SW 1271 (cell line): ENCODE measurements at places on chromosomes 1 and 21.
A peak's percentile ranks its signal among the peaks of the same experiment; 100 is the strongest.

DNA sequence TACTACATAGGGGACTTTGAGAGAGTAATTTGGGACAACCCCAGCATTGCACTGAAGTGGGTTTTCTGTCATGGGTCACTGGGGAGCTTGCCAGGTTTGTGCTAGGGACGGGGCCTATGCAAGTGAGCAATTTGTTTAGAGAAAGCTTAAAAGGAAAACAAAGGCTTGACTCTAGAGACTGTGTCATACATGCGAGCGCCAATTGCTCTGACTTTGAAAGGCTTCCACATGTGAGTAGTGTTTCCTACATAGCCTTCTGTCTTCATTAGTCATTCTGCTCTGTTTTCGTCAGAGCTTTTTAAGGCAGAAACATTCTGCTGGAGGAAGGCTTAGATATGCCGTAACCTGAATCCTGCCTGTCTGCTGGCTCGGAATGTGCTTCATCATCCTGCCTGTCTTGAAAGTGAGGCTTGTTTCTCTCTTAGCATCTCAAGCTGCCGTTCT, 28.4 kb downstream of the TRIM45 start:
- DNase-seq, result peak; percentile 12

DNA sequence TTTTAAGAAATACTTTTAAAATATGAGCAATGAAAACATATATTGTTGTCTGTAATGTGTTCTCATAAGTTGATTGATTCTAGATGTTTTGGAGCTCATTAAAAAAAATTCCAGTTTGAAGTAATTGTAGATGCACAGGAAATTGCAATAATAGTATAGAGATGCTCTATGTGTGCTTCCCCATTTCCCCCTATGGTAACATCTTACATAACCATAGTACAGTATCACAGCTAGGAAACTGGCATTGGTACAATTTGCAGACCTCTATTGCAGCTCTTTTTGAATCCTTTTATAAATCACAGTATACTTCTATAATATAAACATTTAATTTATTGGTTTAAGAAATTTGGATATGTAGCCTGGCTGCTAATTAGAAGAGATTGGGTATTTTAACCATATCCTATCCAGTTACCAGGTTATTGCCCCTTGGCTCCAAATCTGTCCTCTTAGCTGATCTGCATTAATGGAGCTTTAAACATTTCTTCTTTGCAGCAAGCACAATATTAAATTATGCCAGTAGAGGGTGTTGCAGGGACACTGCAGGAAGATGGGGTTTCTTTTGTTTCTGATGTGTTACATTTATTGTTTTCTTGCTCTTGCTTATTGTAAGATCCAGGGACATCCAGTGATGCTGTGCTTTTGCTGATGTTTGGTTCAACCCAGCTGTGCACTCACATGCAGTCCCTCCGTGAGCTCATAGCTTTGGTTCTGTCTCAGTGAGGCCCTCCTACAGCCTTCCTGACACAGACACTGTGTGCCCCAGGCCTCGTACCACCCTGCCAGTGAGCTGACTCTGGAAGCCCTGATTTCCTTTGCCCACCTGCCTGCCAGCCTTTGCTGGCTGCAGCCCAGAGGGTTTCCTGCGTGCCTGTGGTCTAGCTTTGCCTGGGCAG, 103.3 kb downstream of the RABGAP1L start:
- no peak for DNase-seq

DNA sequence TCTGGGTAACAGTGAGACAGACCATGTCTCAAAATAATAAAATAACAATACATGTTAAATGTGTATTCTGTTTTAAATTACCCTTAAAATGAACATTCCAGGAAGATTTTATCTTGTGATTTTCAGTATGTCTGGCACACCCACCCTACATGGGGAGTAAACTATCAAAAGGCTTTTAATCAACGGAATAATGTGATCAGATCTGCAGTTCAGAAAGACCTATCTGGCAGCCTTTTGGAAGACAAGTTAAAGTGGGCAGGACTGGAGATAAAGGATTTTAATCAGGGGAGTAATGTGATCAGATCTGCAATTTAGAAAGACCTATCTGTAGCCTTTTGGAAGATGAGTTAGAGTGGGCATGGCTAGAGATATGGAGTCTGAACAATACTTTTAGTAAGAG, 10.1 kb downstream of the MED8 start:
- no peak for DNase-seq

GRCh38 chr1:170267317-170267716, 121.6 kb downstream of the NTMT2 start:
- no peak for DNase-seq

DNA sequence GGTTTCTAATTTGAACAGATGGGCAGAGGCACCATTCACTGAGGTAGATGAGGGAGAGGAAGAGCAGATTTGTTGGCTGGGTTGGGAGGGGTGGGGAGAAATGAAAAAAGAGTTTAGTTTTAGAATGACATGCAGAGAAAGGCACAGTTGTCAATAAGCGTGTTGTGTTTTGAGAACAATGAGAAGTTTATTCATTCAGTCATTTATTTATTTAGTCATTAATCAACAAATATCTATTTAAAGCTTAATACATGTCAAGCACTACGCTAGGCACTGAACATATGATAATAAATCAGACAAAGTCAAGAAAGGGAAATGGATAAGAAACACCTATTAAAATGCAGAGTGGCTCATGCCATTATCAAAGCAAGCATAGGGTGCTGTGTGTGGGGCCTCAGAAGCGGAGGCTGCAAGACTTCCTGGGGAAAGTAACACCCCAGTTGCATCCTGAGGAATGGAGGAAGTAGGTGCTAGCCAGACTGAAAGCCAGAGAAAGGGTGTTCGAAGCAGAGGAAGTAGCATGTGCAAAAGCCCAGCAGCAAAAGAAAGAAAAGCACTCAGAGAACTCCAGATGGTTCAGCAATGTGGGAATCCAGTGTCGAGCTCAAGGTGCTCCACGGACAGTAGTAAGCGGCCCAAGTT, 114.1 kb downstream of the RNF220 start:
- DNase-seq, result no peak

DNA sequence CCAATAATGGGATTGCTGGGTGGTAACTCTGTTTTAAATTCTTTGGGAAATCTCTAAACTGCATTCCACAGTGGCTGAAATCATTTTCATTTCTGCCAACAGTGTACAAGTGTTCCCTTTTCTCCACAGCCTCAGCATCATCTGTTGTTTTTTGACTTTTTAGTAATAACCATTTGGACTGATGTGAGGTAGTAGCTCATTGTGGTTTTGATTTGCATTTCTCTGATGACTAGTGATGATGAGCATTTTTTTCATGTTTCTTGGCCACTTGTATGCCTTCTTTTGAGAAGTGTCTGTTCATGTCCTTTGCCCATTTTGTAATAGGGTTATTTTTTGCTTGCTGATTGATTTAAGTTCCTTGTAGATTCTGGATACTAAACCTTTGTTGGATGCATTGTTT, 131.9 kb upstream of the B3GALT2 start:
- DNase-seq, result no peak

- DNase-seq, result no peak
Measured at GRCh38 chr1:44515416-44515815, 110.4 kb downstream of the RNF220 start.

- no peak for DNase-seq
Measured at GRCh38 chr1:241408170-241408569, 51.2 kb upstream of the RGS7 start.

- no peak for DNase-seq
Measured at GRCh38 chr1:101652484-101652883, 344.2 kb downstream of the OLFM3 start.

- no peak for DNase-seq
Measured at GRCh38 chr1:194042736-194043135, 856.3 kb upstream of the B3GALT2 start.

DNA sequence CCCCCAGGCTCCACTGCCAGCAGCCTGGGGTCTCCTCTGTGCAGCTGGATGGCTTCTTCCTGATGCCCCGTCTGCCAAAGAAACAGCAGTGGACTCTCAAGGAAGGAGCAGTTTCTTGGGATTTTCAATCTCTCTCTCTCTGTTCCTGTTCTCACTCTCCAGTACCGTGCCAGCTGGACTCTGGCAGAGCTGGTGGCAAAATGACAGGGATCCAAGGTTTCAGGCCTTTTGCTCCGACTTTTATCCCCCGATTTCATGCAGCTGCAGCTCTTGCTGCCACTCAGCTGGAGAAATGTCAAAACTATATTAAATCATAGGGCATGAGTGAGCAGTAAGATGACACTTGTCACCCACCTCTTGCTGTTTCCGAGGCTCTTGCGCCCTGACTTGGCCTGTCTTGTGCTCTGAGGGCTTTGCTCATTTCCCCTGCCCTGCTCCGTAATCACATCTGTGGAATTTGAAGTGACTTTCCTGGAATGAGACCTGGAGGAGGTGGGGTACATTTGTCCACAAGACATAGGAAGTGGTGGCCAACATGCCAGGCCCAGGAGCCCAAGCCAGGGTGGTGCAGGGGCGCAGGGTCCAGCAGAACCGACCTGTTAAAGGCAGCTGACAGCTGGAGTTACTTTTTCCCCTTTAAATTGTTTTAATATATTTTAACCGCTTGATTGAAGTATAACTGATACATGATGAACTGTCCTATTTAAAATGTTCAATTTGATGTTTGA, 576.2 kb downstream of the PTPRU start:
- no peak for DNase-seq

DNA sequence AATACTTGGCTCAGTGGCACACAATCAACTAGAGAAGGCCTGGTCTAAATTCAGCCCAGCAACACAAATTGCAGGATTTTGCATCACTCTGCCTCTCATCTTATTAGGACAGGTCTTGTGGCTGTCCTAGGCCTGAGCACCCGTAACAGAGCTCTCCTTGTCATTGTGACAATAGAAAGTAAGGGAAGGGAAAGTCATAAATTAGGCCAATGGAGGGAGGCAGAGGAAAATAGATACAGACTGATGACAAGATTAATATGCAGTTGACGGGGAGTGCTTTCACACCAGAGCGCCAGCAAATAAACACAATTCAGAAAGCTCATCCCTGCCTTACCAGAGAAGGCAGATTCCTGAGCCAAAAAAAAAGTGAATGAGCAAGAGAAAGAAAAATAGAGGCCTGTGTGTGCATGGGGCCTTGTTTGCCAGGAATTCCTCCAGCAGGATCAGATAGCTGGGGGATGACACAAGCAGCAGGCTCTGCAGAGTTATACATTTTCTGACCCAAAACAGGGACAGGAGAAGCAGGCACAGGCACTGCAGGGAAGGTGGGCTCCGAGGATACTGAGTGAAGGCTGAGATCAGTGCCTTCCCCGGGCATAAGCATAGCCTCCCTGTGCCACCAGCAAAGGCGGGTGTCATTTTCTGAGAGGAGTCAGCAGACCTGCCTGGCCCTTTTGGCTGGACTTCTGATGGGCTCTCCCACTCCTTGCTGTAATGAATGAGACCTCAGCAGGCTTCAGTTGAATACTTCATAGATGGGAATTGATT, 110.0 kb upstream of the SPAG17 start:
- DNase-seq, result no peak

DNA sequence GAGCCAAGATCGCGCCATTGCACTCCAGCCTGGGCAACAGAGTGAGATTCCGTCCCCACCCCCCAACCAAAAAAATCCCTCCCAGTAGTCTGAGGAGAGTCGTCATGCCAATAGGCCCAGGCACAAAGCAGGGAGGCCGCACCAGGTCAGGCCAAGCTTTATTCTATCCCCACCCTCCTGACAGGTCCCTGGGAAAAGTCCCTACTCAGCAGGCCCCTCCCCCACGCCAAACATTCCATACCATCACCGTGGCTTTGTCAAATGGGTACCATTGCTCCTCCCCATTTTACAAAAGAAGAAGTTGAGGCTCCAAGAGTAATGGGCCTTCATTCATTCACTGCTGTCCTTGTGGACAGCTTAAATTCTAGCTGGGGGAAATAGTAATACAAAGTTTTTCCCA, 5.3 kb downstream of the GPR3 start:
- DNase-seq, result no peak

DNA sequence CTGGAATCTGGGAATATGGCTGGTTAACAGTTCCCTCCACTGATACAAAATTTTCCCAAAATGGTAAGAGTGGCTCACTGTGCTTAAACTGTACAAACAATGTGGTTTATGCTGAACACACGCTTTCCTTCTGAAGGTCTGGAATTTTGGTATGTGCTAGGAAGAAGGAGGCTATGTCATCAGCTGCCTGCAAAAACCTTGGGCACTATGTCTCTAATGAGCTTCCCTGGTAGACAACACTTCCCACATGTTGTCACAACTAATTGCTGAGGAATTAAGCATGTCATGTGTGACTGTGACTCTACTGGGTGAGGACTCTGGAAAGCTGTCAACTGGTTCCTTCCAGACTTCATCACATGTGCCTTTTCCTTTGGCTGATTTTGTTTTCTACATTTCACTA, 29.2 kb downstream of the IPP start:
- no peak for DNase-seq

DNA sequence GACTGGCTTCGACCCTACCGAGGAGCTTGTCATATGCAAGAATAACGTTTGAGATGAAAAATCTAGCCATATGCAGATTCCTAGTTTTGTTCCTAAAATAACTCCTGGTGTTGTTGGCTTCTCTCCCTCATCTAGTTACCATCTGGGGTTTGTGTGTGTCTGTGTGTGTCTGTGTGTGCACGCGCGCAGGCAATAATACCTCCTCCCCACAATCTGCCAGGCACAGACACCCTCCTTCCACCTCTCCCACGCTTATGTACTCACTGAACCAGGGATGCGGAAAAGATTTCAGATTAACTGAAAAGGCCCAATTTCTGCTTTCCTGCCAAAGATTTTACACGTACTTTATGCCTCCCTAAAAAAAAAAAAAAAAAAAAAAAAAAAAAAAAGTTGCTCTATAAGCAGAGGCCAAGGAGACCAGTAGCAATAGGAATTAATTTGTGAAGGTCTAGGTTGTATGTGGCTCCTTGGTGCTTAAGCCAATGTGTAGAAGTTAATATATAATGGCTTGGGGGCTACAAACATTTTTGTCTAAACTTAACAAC, 452.7 kb downstream of the NUF2 start:
- no peak for DNase-seq

DNA sequence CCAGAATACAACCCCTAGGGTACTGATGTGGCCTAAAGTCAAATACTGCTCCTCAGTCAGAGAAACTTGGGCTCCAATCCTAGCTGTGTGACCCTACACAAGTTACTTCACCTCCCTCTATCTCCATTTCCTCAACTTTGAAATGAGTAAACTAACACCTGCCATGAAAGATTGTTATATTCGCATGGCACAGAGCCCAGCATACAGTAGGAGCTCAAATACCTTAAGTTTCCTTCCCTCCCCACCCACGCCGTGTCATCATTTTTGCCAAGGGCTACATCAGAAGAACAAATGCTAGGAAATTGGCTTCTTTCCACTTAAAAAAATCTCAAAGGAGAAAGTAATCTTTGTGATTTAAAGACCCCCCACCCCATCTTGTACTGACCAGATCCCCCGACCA, 22.2 kb upstream of the ZNF362 start:
- DNase-seq, result no peak

- DNase-seq, result peak; percentile 77
Measured at GRCh38 chr1:23777979-23778814, at the start of gene PITHD1. TSS of gene PITHD1 (plus strand) at chr1:23778418. CDS start at chr1:23778516, 98 bp downstream.

- DNase-seq, result no peak
Measured at GRCh38 chr1:229949500-229949899, 117.5 kb upstream of the GALNT2 start.
